ENCODE measurements at places on chromosomes 1 and 21.
A peak's percentile ranks its signal among the peaks of the same experiment; 100 is the strongest.

DNA sequence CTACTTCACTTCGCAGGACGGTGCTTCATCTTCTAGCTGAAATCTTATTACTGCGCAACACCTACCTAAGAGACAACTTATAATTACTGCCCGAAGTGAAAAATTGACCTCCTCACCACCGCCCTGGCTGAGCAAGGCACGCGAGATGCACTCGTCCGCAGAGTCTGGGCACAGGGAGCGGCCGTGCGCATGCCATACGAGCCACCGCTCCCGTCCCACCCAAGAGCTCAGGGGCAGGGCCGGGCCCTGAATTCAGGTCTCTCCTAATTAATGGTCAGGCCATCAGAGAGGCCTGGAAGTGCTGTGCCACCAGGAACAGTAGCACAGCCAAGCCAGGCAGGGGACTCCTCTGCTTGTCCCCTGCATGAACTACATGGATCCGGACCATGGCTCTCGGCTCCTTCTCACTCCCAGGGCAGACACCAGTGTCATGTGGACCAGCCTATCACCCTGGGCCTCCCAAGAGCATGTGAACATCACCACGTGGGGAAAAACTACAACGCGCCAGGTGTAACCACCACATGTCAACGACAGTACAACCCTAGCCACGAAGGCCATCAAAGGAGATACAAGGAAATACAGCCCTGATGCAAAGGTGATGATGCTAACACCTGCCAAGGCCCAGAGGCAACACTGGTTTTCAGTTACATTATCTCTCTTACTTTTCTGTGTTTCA lies 11.5 kb downstream of the RIPK4 start:
- DNase-seq = no peak

GRCh38 chr1:113579256-113580018 lies 179.8 kb downstream of the PHTF1 start:
- DNase-seq = no peak

DNA sequence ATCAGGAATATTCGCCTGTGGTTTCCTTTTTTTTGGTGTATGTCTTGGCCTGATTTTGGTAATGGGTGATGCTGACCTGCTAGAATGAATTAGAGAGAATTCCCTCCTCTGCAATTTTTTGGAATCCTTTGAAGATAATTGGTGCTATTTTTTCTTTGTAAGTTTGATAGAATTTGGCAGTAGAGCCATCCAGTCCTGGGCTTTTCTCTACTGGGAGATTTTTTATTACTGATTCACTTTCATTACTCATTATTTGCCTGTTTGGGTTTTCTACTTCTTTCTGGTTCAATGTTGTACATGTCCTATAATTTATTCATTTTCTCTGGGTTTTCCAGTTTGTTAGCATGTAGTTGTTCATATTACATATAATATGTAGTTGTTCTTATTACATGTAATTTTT lies 48.7 kb downstream of the NTMT2 start:
- no peak for DNase-seq

- DNase-seq = no peak
Observed at GRCh38 chr1:27544834-27545233, 54.9 kb upstream of the WASF2 start.

GRCh38 chr1:232084584-232085223 lies 458.1 kb downstream of the DISC1 start:
- no peak for DNase-seq

GRCh38 chr1:62271948-62272728 lies 47.1 kb downstream of the KANK4 start:
- DNase-seq = peak; percentile 18

DNA sequence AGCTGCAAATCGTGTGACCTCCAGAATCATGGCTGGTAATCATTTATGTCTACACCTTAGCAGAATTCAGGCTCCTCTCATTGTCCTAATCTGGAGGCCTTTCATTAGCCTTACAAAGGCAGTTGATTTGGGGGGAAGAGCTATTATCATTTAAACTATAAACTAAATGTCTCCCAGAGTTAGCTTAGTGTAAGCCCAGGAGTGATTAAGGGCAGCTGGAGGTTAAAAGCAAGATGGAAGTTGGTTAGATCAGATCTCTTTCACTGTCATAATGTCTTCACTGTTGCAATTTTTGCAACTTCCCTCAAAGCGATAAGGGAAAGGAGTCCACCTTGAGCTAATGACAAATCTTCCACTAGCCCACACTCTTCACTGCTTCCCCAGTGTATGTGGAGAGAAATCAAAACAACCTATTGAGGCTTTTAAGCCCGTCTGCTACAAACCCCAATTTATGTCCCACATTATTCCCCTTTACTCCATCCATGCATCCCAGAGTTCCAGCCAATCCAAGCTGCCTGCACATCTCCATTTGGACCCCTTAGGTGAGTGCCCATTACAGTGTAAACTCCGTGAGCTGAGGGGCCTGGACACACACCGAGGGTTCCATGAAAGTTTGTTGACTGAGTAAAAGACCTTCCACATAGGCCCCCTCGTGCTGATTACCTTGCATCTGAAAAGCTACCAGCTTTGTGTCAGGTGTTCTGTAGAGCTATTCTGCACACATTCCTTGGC lies 61.5 kb upstream of the KLHDC7A start:
- no peak for DNase-seq

DNA sequence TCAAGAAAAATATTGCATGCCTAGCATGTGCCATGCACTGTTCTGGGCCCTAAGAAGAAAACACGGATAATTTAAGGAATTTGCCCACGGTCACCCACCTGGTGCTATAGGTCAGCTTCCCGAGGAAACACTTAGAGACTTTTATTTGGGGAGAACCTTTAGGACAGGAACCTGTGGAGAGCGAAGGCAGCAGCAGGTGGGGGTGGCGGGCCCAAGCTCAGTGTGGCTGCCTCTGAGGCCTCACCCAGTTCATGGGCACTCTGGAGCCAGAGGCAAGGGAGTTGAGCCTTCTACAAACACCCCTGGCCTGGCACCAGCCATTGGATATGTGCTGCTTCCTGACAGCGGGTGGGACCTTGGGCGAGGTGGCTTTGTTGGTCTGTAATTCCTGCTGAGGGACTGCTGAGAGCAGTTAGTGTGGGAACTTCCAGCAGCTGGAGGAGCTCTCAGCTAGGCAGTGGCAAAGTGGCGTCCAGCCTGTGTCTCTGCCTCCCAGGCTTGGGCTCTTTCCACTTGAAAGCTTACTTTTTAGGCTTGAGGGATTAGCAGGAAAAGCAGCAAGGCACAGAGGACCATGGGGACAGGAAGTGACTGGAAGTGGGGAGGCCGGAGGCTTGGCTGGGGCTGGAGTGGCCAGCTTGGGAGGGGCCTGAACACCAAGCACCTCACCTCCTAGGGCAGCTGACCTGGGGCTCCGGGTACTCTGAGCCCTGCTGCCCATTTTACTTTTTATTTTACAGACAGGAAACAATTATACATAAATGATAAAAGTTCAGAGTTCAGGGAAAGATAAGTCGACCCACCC lies 19.1 kb downstream of the MRPL37 start:
- DNase-seq = no peak

DNA sequence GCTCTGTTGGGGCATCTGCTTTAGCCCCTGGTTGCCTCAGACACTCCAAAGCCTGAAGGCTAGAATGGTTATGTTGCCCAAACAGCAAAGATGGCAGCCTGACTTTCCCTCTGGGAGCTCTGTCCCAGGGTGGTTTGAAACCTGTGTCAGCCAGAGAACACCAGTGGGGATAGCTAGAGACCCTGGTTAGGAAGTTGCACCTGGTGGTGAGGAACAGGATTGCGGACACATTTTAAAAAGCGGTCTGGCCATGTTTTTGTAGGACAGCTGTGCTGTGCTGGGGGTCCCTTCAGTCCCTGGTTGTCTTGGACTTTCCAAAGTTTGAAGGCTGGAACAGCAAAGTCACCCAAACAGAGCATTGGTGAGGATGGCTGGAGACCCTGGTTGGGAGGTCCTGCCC lies 87.8 kb downstream of the DNM3 start:
- DNase-seq = no peak

DNA sequence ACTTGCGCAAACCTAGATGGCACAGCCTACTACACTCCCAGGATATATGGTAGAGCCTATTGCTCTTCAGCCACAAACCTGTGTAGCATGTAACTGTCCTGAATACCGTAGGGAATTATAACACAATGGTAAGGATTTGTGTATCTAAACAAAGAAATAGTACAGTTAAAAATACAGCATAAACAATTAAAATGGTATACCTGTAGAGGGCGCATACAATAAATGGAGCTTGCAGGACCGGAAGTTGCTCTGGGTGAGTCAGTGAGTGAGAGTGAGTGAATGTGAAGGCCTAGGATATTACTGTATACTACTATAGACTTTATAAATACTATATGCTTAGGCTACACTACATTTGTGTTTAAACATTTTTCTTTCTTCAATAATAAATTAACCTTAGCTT lies 99.3 kb downstream of the PLD5 start:
- DNase-seq = no peak

GRCh38 chr1:26723013-26723991 lies 27.5 kb downstream of the ARID1A start:
- no peak for DNase-seq

GRCh38 chr1:29839726-29840125 lies 603.4 kb downstream of the PTPRU start:
- no peak for DNase-seq

DNA sequence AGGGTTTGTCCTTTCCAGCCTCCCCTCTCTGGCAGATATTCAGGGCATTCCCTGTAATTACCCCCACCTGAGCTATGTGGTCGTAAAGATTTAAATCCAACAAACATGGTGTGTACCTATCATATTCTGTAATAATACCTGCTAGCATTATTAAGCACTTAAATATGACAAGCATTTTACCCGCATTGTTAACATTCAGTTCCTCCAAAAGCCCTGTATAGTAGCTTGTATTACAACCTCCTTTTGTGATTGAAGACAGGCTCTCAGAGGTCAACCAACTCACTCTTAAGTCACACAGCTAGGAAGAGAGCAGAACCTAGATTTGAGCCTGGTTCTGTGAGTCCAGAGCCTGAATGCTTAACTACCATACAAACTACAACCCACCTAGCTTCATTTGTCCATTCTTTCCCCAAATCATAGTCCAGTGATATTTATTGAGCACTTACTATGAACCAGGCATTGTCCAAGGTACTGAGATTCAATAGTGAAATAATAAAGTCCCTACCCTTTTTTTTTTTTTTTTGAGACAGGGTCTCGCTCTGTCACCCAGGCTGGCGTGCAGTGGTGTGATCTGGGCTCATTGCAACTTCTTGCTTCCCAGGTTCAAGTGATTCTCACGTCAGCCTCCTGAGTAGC lies 13.8 kb upstream of the KDM4A start:
- no peak for DNase-seq

- no peak for DNase-seq
Observed at GRCh38 chr1:235045034-235045690, 83.5 kb downstream of the TOMM20 start.

GRCh38 chr1:8013800-8014199 lies 12.3 kb downstream of the ERRFI1 start:
- no peak for DNase-seq

DNA sequence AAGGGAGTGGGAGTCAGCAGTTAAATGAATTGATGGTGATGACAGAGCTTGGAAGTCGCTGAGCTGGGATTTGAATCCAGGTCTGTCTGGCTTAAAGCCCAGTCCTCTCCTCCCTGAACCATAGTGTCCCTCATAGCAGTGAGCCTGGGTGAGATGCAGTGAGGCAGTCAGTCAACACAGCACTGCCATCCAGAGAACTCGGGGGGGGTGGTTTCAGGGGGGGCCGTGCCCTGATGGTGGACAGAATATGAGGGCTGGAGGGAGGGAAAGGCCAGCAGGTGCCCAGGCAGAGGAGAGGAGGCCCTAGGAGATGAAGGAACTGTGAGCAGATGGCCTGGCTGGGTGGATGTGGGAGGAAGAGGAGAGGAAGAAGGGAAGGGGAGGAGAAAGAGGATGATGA lies 405.6 kb downstream of the PTPRU start:
- DNase-seq = no peak

DNA sequence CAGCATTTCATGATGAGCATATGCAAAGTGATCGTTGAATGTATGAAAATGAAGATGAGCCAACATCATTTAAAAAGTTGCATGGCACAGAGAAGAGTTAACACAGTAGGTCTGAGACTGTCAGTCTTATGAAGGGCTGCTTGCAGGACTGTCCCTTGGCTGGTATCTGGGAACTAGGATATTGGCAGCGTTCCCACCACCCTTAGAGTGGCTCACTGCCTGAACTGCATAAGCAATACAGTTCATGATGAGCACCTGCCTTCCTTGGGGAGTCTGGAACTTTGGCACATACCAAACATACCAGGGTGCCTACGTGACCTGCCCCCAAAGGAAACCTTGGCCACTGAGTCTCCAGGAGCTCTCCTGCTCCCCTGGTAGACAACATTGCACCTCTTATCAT lies 161.8 kb downstream of the DSCAM start:
- DNase-seq = no peak

DNA sequence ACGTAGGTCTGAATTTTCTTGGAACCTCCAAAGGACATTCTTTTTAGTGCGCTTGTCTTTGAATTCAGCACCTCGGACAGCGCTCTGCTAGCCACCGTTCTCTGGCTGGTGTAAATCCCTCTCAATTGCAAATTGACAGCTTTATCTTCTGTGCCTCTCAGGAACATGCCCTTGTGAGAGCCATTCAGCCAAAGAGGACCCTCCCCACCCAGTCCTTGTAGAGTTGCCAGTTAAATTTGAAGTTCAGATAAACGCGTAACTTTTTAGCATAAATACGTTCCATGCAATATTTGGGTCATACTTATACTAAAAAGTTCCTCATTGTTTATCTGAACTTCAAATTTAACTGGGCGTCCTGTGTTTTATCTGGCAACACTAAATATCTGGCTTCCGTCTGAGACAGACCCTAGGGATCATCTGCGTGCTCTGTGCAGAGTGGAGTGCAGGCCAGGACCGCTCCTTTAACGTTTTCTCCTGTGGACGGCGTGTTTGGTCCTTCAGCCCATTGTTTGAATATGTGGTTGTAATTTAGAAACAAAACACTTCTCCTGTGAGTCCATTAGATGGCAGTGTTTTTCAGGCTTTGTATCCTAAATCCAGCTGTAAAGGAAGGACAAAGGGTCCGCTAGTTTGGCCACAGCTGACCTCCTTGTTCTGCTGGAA lies 7.0 kb downstream of the KCNAB2 start:
- DNase-seq = no peak

DNA sequence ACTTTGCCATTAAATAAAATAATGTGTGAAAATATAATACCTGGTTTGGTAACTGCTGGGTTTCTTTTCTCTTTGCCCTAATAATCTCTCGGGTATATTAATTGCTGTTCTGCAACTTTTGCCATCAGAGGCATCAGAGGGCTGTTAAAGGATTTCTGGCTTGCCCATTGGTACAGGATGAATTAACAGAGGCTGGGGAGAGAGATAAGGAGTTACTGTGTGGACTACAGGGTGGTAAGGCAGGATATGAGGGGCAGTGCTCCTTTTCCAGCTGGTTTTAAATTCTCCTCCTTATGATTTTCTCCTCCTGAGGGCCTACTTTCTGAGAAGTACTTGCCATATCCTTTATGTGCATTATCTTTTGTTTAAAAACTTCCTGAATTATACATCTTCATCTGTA lies 48.3 kb downstream of the FGGY start:
- DNase-seq = no peak

GRCh38 chr1:13583595-13583965 lies at the start of gene PDPN:
Gene PDPN, plus strand, starts transcription at chr1:13583832. Its CDS starts 202 bp downstream, at chr1:13584034.
- DNase-seq = no peak
